ENCODE measurements at places on chromosomes 6 and 20. TPM values are rescaled to one million over a fixed set of nuclear protein-coding genes. Genes with fewer than 3 reads are reported as not detected.

- no peak for DNase-seq
- no peaks in the 10 kb centered on the region for H3K36me3 ChIP-seq
- H3K27me3 ChIP-seq: no peaks in the 10 kb centered on the region
- H3K4me1 ChIP-seq: no peaks in the 10 kb centered on the region
- H3K4me3 ChIP-seq: no peak overlapping the region
These were observed 83.8 kb upstream of the FAM184A start for GRCh38 chr6:119162134-119162775.

- no peak for DNase-seq
- H3K36me3 ChIP-seq: peaks cover 1% of the 10 kb centered on the region
- H3K4me1 ChIP-seq: no peaks in the 10 kb centered on the region
- H3K27me3 ChIP-seq: peaks cover 2% of the 10 kb centered on the region
- no peak overlapping the region for H3K4me3 ChIP-seq
These were observed 109.4 kb upstream of the HCRTR2 start for GRCh38 chr6:55064711-55065420.

DNA sequence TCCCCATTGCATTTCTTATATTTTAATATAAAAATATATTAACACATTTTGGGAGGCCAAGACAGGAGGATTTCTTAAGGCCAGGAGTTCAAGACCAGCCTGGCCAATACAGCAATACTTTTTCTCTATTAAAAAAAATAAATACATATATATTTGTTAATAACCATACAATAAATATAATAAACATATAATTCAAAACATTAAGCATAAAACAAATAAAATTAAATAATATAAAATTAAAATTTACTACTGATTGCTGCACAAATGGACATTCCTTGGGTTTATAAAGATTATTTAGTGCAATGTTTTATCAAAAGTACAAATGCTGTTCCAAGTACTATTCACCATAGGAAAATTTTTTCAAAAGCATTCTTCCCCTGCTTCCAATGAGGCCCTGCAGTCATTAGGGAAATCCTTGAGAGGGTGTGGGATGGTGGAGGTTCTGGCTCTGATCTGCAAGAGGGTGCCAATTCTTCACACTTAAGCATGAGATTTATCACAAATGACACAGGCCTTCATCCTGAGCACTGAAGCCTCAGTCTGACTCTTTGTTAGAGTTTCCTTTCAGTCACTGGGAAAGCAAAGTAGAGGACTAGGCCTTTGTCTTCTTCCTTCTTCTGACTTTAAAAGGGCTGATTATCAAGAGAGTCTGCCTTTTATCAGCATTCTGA lies 596.7 kb downstream of the EPM2A start:
- H3K4me3 ChIP-seq: no peak overlapping the region
- H3K27me3 ChIP-seq: no peaks in the 10 kb centered on the region
- H3K36me3 ChIP-seq: no peaks in the 10 kb centered on the region
- no peak overlapping the region for H3K27ac ChIP-seq
- no peak for DNase-seq
- peaks cover 8% of the 10 kb centered on the region for H3K4me1 ChIP-seq

DNA sequence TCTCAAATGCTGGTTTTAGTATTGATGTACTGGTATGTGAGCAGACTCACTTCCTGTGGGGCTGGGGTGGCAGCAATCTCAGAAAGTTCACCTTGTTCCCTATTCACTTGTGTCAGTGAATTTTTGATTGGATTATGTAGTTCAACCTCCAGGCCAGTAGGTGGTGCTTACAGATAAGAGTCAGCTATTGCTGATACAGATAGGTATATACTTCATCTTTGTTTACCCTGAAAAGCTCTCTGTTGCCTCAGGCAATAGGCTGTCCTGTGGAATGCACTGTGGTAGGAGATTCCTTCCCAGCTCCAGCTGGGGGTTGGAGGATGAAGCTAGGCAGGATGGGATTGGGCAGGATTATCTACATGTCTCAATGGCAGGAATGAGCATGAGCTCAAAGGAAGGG lies 851.2 kb upstream of the EYS start:
- no peak for DNase-seq
- H3K27ac ChIP-seq: peak overlapping the region; percentile 7
- H3K36me3 ChIP-seq: peaks cover 56% of the 10 kb centered on the region
- no peak overlapping the region for H3K4me3 ChIP-seq

- H3K4me1 ChIP-seq: no peaks in the 10 kb centered on the region
- H3K27ac ChIP-seq: no peak overlapping the region
- no peak overlapping the region for H3K4me3 ChIP-seq
- H3K36me3 ChIP-seq: no peaks in the 10 kb centered on the region
- no peaks in the 10 kb centered on the region for H3K27me3 ChIP-seq
These were observed 235.1 kb upstream of the FOXQ1 start for GRCh38 chr6:1076531-1077459.

GRCh38 chr6:121881974-121882667 lies 446.7 kb downstream of the GJA1 start:
- no peaks in the 10 kb centered on the region for H3K27me3 ChIP-seq
- H3K4me1 ChIP-seq: peaks cover 24% of the 10 kb centered on the region

The POM121L2 gene
- 0.16 TPM for total RNA-seq

The TRIM15 gene
- 0.35 TPM for total RNA-seq

The TGM3 gene
- 0.07 TPM for total RNA-seq

The MCM9 gene
- 12.3 TPM for total RNA-seq
